Stimulated activated CD8-positive, alpha-beta memory T cell treated with anti-CD3 and anti-CD28 coated beads, Interleukin-4, amount 100 ng/mL, for 4 hours (primary cell): ENCODE measurements at places on chromosomes 7 and 10.

DNA sequence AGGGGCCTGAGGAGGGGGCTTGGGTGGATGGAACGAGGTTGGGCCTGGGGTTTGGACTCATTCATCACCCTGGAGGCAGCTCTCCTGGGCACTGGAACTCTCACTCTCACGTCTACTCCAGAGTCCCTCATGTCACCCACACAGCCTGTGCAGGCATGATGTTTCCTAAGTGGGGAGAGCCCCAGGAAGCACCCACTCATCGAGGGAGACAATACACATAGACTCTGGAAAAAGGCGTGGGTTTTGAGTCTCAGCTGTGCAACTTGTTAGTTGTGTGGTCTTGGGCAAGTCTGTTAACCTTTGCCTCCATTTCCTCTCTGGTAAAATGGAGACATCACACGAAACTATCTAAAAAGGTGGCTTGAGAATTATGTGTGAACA, 25.9 kb upstream of the RBM20 start:
- no peak for DNase-seq

DNA sequence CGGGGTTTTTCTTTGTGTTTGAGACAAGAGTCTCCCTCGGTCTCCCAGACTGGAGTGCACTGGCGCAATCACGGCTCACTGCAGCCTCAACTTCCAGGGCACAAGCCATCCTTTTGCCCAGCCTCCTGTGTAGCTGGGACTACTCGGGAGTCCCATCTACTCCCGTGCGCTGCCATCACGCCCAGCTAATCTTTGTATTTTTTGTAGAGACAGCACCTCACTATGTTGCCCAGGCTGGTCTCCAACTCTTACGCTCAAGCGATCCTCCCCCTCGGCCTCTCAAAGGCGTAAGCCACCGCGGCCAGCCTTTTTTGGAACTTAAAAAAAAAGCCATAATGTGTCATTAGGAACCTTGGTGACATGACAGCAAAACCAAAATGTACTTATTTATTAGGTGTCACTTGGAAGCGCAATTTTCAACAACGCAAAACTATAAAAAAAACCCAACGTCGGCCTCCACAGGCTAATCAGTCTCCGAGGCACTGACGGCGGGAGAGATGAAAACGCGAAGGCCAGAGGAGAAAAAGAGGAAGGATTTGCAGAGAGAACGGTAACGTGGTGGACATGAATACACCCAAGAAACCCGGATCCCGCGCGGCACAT, 911 bp upstream of the HNRNPH3 start:
- DNase-seq = no peak

- no peak for DNase-seq
These were observed 51.5 kb downstream of the RSU1 start for GRCh38 chr10:16765509-16766375.

DNA sequence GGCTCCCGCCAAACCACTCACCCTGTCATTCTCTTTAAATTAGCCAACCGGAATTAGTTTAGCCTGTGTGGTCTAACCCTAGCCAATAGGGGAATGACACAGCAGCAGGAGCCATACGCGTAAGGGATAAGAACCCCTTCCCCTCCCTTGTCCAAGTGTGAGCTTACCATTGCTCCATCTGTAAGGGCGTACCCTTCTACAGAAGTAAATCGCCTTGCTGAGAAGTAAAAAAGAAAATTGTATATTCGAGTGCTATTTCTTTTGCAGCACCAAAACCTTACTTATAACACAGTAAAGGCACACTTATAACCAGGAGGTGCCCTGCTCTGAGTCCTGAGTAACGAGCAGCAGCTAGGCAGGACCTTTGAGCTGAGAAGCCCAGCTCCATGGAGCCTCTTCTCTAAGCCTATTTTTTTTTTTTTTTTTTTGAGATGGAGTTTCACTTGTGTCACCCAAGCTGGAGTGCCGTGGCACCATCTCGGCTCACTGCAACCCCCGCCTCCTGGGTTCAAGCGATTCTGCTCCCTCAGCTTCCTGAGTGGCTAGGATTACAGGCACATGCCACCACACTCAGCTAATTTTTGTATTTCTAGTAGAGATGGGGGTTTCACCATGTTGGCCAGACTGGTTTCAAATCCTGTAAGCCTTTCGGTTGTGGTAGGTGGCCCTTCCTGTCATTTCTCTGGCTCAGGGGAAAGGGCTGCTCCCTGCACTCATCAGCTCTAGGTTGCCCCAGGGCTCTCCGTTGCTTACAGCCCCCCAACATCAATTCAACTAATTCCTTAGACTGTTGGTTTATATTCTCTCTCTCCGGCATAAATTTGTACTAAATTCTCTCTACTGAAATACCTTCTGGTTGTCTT, 73.3 kb downstream of the NSUN6 start:
- no peak for DNase-seq

GRCh38 chr7:80588591-80588990, 49.9 kb upstream of the CD36 start:
- DNase-seq = no peak

GRCh38 chr7:107643407-107643806, 17.2 kb upstream of the SLC26A4 start:
- no peak for DNase-seq

- no peak for DNase-seq
These were observed 210.7 kb downstream of the MAD1L1 start for GRCh38 chr7:2022021-2022409.

DNA sequence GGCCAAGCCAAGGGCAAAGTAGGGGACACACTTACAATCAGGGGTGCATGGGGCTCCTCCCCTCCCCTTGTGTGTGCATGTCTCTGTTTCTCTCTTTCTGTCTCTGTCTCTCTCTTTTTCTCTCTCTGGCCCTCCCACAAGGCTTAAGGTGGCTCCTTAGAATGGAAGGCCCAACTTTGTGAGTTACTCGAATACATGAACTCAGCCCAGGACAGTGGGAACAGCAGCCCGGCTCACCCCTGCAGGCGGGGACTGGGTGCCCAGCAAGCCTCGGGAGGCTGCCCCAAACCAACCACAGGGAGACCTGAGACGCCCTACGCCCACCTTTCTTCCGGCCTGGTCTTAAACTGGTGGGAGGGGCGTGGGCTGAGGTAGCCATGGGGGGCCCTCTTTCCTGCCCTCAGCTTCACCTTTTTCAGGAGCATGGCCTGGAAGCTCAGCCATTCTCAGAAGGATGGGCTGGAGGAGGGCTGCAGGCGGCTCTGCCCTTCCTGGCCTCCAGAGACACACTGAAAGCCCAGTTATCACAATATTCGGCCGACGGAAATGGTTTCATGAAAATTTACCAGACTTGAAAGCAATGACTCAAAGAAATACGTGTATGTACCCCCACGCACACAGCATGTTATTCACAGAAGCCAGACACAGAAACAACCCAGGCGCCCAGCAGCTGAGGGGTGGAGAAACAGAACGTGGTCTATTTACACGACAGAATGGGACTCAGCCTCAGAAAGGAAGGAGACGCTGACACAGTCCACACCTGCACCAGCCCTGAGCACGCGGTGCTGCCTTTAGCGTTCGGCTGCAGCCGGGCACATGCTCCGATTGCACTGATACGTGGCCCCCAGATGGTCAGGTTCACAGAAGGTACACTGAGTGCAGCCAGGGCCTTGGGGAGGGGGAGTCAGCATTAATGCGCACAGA, 229.5 kb downstream of the PTPRN2 start:
- no peak for DNase-seq

DNA sequence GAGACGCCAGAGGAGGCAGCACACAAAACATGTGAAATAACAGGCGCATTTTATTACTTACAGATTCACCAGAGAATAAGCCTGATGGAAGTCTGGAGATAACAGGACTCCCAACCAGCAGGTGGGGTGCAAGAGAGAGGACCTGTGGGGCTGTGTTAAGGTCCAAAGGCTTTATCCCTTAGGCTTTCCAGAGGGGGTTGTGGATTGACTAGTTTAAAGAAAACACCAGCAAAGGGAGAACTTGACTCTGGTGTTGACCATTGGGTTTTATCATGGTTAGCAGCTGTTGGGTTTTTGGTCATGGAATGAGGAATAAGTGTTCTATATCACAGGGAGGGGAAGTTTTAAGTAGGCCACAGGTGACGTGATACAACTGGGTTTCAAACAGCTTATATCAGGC, 1.6 kb upstream of the CRPPA start:
- no peak for DNase-seq

DNA sequence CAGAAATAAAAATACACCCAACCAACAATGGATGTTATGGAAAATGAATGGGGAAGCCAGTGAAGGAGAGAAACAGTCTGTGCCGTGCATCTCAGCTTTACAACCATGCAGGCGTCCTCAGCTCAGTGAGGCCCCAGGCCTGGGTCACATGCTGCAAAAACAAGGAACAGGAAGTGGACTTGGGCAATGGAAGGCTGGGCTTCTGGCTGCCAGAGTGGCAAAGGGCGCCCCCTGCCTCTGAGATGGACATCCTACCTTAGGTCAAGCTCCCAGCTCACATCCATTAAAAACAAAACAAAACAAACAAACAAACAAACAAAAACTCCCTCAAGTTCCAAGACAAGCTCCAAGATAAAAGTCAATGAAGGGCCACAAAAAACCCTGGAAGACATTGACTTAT, 54.7 kb upstream of the AFAP1L2 start:
- no peak for DNase-seq

- no peak for DNase-seq
These were observed 132.1 kb downstream of the PLCE1 start for GRCh38 chr10:94125856-94126255.

GRCh38 chr10:93541402-93542357, 24.8 kb upstream of the FFAR4 start:
- no peak for DNase-seq

DNA sequence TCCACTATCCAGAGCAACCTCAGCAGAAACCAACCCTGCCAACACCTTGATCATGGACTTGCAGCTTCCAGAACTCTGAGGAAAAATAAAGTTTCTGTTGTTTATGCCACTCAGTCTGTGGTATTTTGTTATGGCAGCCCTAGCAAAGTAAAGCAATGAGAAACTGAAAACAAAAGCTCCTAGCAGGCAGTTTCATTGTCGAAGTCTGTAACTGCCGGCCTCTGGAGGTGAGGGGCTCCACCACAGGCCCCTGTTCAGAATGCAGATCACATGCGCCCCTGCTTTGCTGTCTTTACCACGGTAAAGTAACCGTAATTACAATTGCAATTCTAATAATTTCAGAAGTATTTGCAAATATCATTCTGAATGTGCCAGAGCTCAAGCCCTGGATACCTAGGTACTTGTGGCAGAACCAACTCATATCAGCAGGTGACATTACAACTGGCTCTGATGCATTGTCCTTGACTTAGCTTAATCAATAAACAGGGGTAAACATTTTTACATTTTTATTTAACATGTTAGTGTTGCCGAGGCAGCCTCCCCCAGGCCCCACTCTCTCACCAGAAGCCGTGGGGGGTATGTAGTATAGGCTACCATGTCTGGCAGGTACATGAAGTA, 193.2 kb downstream of the ELMO1 start:
- no peak for DNase-seq

- DNase-seq = no peak
These were observed 24.1 kb downstream of the FZD1 start for GRCh38 chr7:91288208-91288824.

- no peak for DNase-seq
These were observed 39.7 kb upstream of the UCN3 start for GRCh38 chr10:5325076-5325475.

DNA sequence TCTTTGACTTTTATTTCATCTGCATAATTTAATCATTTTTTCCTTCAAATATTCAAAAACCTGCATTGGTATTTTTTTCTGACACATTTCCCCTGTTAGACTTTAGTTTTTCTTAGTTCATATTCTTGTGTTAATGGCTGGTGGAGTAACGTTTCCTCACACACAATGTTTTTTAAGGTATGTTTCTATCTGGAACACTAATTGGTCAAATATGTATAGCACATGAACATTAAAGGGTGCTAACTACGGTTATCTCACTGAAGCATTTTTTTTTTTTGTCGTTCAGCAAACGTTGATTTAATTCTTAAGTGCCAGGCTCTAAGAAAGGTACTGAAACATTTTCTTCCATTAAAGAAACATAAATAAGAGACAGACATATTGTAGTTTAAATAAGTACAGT, 87.7 kb downstream of the PTPRZ1 start:
- no peak for DNase-seq
